ENCODE measurements at places on chromosomes 2 and 18.

DNA sequence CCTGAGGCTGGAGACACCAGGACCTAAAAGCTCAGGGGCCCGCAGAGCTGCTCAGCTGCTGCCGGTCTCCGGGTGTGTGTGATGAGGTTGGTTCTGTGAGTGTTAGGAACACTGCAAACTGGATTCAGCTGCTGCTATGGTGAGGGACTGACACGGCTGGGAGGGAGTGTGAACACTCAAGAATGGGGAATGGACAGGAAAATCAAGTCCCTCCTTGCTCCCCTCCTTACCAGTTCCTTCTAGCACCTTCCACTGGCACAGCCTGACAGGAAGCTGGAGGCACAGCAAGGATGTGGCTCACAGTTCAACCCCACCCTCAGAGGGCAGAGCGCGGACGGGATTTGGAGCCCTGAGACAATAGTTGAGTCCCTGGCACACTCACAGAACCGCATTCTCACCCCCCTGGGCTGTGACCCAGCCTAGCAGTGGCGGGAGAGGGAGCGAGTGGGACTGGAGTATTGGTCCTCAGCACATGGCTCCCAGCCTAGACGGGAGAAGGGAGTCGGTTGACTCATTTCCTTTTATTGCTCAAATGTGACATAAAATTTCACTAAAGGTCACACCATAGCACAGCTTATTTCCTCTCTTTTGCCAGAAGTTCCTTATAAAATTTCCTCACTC, 42.5 kb downstream of the LRRC30 start:
- DNase-seq = no peak

- no peak for DNase-seq
These were observed 50.7 kb downstream of the DAPL1 start for GRCh38 chr2:158845859-158846258.

- no peak for DNase-seq
These were observed 336.7 kb downstream of the OSR1 start for GRCh38 chr2:19021721-19022120.

DNA sequence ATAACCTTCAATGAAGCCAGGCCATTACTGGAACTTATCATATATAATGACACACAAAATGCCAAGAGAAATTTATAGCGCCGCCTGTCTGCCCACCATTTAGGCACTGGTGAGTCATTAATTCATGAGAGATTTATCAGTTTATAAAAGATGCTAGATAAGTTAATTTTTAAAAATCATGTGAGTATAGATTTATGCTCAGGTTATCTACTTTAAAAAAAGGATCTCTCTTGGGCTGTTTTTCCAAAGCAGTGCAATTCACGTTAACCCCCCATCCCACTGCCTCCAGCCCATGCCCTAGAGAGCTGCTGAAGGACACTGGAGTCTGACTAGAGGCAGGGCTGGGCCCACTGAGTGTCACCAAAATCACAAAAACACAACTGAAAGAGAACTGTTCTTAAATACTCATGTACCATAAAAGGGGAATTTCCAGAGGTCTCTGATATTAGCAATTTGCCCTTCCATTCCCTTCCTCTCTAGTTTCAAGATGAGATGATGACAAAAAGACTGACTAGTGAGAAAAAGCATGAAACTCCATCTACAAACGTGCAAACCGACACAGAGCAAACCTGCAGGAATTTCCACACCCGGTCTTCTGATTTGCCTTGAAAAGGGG, 160.8 kb downstream of the BCL2 start:
- peak; percentile 58 for DNase-seq

DNA sequence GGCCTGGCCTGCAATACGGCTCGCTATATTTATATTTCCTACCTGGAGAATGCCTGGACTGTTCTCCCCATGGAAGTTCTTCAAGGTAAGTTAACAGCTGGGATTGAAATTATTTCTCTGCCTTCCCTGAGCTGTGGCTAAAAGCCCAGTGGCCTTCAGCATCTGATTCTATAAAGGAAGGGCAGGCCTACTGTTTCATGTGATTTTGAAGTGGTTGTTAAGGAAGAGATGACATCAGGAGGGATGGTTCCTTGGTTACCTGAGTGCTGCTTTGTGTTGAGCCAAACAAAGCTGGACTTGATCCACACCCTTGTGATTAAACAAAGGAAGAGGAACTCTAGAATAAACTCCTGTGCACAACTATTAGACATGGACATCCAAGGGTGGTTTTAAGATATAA, 61.6 kb downstream of the MFSD6 start:
- DNase-seq = peak; percentile 20

GRCh38 chr2:8009010-8009597, 672.8 kb upstream of the ID2 start:
- no peak for DNase-seq

- DNase-seq = peak; percentile 71
These were observed 4.5 kb downstream of the STK17B start for GRCh38 chr2:196166876-196167275.

- no peak for DNase-seq
These were observed 44.1 kb upstream of the SLC14A2 start for GRCh38 chr18:45571195-45571594.

DNA sequence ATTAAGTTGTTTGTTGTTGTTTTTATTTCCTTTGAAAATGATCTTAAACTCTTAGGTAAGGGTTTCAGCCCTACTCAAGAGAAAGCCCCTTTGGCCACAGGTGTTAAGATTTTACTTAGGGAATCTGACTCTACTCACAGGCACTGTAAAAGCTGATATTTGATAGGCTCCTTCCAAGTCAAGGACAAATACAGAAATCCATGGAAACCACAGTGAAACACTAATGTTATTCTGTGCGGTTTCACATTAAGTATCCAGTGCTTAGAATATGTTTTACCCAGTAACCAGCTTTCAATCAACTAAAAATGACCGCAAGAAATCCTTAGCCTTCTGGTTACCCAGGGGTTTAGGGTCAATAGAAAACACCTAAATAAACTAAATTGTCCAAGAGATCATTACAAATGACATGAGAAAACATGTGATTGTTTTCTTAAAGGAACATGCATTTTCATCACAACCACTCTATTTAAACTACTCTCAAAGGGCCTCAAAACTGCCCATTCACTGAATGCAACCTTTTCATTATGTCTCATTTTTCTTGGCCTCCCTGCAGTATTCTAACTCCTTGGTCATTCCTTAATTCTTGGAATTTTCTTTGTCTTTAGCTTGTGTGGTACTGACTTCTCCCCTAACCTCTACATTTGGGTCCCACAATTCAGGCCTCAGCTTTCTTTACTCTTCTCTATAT, 56.0 kb downstream of the CDH2 start:
- DNase-seq = no peak

DNA sequence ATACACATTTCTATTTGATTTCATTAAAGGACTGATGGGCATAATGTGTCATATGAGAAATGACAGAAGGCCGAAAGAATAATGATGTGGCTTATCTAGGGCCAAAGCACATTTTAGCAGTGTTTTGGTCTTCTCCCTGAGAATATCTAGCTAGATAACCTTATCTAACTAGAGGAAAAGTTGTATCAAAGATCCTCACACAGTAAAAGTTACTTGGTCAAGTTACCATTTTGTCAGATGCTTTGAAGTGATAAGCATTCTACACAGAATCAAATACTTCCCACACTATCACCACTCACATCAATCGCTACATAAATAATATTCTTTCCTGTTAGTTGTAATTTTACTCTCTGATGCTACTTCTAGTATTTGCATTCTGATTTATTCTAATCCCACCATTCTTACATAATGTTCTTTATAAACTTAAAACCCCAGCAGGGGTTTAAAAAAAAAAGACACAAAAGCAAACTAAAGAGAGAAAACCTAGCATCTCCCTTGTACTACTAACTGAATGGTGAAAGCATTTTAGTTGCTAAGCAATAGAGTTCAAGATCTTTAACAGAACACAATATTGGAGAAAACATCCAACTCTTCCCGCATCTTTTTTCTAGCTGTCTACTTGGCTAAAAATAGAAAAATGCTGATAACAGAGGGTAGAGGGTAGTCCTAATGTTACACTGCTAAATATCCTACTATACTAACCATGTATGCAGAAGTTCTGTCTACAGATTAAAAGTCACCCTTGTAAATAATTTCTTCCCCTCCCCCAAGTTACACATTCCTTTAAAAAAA, 8.0 kb downstream of the XPO1 start:
- DNase-seq = no peak

GRCh38 chr2:51032751-51033330, 909 bp upstream of the NRXN1 start:
- DNase-seq = no peak

DNA sequence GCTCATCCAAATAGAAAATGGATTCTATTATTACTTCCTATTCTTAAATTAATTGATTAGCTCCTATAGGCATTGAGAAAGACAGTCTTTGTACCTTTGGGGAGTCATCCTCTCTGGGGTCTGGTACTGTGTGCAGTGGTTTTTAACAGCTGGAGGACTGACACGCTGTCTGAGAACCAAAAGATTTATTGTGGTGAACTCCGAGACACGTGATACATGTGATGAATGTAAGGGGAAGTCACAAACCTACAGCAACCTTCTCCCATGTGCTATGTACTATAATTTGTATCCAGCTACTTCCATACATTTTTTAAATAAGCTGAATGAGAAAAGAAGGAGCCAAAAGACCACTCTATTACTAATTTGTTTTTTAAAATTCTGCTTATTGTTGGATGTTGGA, 133.7 kb downstream of the GALNT3 start:
- DNase-seq = no peak

GRCh38 chr2:69733342-69734034, 8.4 kb upstream of the ANXA4 start:
- no peak for DNase-seq

- DNase-seq = no peak
These were observed 33.6 kb upstream of the ROCK2 start for GRCh38 chr2:11377928-11378545.

DNA sequence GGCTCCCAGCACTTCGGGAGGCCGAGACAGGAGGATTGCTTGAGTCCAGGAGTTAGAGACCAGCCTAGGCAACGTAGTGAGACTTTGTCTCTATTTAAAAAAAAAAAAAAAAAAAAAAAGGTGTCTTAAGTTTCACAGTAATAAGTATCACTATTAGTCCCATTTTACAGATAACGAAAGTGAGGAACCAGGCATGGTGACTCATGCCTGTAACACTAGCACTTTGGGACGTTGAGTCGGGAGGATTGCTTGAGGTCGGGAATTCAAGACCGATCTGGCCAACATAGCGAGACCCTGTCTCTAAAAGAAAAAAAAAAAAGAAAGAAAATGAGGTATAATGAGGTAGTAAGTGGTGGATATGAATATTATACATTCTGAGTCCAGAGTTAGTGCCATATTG, 2.5 kb downstream of the KCNJ13 start:
- no peak for DNase-seq

Measured in CD4-positive, alpha-beta T cell treated with Interleukin-12 subunit alpha and Interleukin-12 subunit beta, for 1 hour (primary cell).